Suprapubic skin (tissue), 4 donors: ENCODE measurements at places on chromosomes 12 and 14. TPM values are rescaled to one million over a fixed set of nuclear protein-coding genes. Genes with fewer than 3 reads are reported as not detected.

Gene SRRM4
- total RNA-seq: not detected

Gene KLRG1
- total RNA-seq: 2.5 TPM

Gene TAC3
- total RNA-seq: not detected

Gene RAP1B
- total RNA-seq: 113 TPM

Gene RERGL
- total RNA-seq: 2.1 TPM

GRCh38 chr14:94398182-94398479 lies 9.7 kb upstream of the SERPINA1 start:
- H3K27me3 ChIP-seq: no peaks in the 10 kb centered on the region
- no peaks in the 10 kb centered on the region for H3K36me3 ChIP-seq
- no peak for DNase-seq
- H3K27ac ChIP-seq: no peak overlapping the region
- peaks cover 8% of the 10 kb centered on the region for H3K4me1 ChIP-seq

DNA sequence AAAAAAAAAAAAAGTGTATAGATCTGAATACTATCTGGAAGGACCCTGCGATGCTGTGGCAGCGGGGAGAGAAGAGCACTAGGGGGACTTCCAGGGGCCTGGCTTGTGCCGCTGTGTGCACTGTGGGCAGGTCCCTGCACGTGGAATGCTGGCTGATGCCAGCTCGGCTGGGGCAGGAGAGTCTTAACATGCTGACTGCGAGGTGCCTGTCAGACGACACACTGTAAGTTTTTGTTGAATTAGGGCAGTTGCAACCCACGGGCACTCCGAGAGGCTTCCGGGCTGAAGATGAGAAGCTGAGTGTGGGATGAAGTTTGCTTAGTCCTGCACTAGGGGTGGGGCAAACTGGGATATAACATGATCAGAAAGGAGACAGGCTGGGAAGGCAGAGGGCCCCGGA lies 10.7 kb downstream of the GLT1D1 start:
- H3K36me3 ChIP-seq: no peaks in the 10 kb centered on the region
- no peaks in the 10 kb centered on the region for H3K27me3 ChIP-seq
- no peak for DNase-seq
- no peak overlapping the region for H3K4me3 ChIP-seq
- H3K4me1 ChIP-seq: peaks cover 5% of the 10 kb centered on the region

DNA sequence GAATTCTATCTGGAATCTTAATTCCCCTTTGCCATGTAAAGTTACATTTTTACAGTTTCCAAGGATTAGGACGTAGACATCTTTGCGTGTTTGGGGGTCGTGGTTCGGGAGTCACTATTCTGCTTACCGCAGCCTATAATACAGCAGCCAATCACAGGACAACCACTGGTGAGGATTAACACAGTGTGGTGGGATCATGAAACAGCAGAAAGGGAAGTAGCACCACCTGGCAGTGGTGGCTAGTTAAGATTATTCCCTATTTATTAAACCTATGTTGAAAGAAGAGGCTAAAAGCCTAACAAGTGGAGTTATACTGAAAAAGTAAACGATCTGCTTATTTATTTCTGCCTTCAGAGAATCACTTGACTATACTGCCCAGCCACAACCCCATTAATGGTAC lies 71.7 kb downstream of the IPO8 start:
- no peaks in the 10 kb centered on the region for H3K27me3 ChIP-seq
- H3K4me1 ChIP-seq: no peaks in the 10 kb centered on the region
- no peak for DNase-seq
- no peak overlapping the region for H3K27ac ChIP-seq

- no peak overlapping the region for H3K27ac ChIP-seq
- H3K4me3 ChIP-seq: no peak overlapping the region
- DNase-seq: no peak
- no peaks in the 10 kb centered on the region for H3K36me3 ChIP-seq
- H3K27me3 ChIP-seq: peaks cover 3% of the 10 kb centered on the region
- H3K4me1 ChIP-seq: no peaks in the 10 kb centered on the region
Observed at GRCh38 chr12:55420307-55420962, 5.6 kb upstream of the OR6C76 start.

GRCh38 chr12:75579552-75579951 lies 68.1 kb upstream of the KRR1 start:
- no peak for DNase-seq
- H3K36me3 ChIP-seq: no peaks in the 10 kb centered on the region
- no peaks in the 10 kb centered on the region for H3K27me3 ChIP-seq
- no peak overlapping the region for H3K4me3 ChIP-seq

- no peaks in the 10 kb centered on the region for H3K4me1 ChIP-seq
- no peaks in the 10 kb centered on the region for H3K27me3 ChIP-seq
- no peak overlapping the region for H3K4me3 ChIP-seq
- no peak overlapping the region for H3K27ac ChIP-seq
- no peaks in the 10 kb centered on the region for H3K36me3 ChIP-seq
Observed at GRCh38 chr12:59808317-59808910, 212.6 kb downstream of the SLC16A7 start.

GRCh38 chr14:91878274-91878673 lies 10.9 kb upstream of the TC2N start:
- no peak overlapping the region for H3K4me3 ChIP-seq
- no peaks in the 10 kb centered on the region for H3K27me3 ChIP-seq
- no peak overlapping the region for H3K27ac ChIP-seq
- H3K36me3 ChIP-seq: peaks cover 18% of the 10 kb centered on the region

DNA sequence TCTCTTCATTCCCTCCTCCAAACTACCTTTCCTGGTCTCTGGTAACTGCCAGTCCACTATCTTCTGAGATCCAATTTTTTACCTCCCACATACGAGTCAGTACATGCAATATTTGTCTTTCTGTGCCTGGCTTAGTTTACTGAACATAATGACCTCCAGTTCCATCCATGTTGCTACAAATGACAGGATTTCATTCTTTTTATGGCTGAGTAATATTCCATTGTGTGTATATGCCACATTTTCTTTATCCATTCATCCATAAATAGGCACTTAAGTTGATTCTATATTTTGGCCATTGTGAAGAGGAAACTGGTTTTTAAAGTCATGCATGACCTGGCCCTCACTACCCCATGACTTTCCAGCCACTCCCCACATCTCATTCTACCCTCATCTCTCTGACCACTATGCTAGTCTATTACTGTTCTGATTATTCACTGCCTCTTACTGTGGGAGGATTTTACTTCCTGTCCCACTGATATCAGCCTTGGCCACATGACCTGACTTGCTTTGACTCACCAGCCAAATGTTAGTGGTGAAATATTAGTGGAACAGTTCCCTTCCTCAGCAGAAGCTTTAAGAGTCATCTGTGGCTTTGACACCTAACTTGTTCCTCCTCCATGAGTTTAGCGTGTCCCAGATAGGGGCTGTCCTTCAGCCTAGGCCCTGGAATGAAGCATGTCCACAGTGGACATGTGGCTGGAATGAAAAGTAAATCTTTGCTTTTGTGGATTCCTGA lies 52.2 kb downstream of the GOLGA5 start:
- H3K27me3 ChIP-seq: no peaks in the 10 kb centered on the region
- no peak for DNase-seq
- H3K27ac ChIP-seq: no peak overlapping the region
- H3K36me3 ChIP-seq: peaks cover 12% of the 10 kb centered on the region
- H3K4me1 ChIP-seq: peaks cover 3% of the 10 kb centered on the region
